ENCODE measurements at places on chromosomes 2 and 18.
A peak's percentile ranks its signal among the peaks of the same experiment; 100 is the strongest.

DNA sequence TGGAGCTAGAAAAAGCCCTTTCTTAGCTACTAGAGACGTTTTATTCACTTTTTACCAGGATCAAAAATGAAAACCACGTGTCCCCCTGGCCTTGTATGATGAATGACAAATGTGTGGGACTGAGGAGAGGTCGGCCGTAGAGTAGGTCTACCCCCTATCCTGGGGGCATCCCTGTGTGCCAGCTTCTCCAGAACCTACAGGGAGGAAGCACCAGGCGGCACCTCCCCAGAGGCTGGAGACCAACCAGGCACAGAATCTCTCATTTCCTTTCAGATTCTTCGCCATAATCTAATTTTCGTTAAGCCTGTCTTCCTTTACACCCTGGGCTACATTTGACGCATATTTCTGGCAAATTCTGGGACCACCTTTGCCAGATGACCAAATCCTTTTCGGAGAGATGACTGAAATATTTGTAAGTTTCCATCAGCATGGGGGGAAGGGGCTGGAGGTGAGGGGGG lies 15.9 kb downstream of the TWIST2 start:
- DNase-seq: no peak

DNA sequence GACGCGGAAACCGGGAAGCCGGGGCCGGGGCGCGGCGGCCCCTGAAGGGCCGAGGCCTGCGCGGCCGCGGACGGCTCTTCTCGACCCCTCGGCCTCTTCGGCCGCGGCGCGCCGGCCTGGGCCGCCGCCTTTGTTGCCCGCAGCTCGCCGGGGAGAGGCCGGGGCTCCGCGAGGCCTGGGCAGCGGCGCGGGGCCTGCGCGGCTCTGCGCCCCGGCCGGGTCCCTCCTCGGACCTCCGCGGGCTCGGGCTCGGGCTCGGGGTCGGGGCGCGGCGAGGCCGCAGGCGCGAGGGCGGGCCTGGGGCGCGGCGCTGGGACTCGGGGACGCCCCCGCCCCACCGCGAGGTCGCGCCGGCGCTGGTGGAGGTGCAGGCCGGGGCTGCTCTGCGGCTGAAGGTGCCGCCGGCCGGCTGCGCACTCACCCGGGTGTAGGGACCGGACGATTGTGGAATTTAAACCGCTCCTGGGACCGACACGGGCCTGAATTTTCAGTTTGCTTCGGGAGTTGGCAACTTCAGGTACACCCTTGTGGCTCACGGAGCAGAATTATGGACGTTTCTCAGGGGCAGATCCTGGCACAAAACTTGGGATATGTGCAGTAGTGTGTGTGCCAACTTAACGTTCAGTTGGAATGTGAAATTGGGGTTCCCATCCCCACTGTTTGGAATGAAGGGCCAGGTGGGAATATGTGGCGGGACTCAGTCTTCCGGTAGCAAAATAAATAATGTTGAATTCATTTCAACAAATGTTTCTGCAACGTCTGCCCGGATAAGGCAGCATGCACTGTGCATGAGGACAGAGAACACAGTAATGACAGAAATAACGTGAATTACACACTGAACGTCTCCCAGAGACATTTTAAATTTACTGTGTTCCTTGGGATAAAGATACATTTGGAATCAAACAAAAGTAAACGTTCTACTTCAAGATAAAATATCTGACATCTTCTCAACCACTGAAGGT lies 787 bp downstream of the SOCS6 start:
- no peak for DNase-seq

DNA sequence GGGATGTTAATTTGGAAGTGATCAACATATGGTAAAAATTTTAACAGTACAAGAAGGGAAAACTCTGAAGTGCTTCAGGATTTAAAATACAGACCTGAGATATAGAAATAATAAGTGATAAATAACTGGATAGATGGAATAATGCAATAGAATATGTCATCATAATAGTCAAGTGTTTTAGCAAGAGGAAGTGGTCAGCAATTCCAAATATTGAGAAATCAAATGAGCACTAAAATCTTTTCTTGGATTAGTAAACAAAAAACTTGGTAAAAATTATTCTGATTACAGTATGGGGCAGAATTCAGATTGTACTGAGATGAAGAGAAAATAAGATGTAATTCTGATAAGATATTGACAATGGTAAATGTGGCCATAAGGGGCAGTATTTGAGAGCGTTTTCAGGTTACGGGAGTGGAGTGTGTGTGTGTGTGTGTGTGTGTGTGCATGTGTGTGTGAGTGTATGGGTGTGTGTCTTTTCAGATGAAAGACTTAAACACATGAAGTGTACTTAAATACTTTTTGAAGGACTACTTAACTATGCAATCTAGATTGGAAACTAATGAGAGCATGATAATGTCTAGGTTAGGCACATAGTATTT lies 217.9 kb upstream of the ITGA4 start:
- no peak for DNase-seq

DNA sequence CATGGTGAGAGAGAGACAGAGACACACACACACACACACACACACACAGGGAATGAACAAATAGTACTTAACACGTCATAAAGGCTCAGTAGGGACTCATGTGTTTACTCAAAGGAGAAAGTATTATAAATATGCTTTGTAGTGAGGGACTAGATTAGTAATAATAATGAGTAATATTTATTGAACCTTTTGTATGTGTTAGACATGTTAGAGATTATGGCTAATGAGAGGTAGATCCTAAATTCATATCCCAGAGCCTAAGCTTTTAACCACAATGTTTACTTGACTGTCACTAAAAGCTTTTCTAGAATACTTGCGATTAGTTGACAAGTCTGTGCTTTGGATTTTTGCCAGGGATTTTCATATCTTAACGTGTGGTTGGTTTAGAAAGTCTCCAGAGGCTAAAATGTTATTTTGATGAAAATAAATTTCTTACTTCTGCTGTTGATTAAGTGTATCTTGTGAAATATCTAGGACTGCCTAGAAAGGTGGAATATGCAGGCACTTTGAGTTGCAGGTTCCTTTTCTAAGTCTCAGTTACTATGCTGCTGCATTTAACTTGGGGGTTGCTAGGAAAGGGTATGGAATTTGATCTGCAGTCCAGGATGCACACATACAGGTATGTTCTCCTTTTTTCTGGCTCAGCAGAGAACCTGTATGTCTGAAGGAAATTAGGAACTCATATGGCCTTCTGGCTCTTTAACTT lies 64.5 kb downstream of the UBR3 start:
- DNase-seq: peak; percentile 21

DNA sequence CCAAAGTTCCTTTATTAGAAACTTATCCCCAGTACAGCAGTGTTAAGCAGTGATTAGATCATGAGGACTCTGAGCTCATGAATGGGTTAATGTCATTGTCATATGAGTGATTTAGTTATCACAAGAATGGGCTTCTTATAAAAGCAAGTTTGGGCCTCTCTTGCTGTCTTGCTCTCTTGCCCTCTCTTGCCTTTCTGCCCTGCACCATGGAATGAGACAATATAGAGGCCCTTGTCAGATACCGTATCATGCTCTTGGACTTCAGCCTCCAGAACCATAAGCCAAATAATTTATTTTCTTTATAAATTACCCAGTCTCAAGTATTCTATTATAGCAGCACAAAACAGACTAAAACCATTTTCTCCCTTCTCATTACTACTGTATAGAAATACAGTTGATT lies 125.8 kb downstream of the TRABD2A start:
- DNase-seq: no peak
